ENCODE measurements at places on chromosomes 2 and 18.

GRCh38 chr2:241189856-241190201, 1.4 kb downstream of the ANO7 start:
- DNase-seq = no peak

- DNase-seq = no peak
These were observed 13.7 kb downstream of the VAPA start for GRCh38 chr18:9927392-9928063.

- DNase-seq = peak; percentile 60
These were observed 178.1 kb upstream of the CYP26B1 start for GRCh38 chr2:72325592-72326422.

GRCh38 chr2:70091364-70091763, 4.1 kb downstream of the PCBP1 start:
- DNase-seq = no peak

DNA sequence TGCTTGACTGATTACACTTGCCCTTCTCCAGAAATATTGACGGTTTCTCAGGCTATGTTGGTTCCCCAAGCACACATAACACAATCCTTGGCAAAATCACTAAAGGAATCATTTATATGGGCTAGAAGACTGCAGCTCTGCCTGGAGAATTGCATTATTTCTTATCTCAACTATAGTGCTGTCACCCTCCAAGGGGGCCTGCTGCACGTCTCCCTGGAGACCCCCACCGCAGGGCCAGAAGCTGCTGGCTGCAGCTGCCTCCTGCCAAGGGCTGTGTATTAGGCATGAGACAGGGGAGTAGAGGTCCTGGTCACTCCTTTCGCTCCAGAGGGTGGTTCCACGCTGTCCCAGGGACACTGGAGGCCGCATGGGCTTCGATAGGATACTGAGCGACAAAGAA, 76.6 kb downstream of the LRRC30 start:
- DNase-seq = no peak

GRCh38 chr2:107747964-107748583, 78.6 kb upstream of the RGPD4 start:
- no peak for DNase-seq

DNA sequence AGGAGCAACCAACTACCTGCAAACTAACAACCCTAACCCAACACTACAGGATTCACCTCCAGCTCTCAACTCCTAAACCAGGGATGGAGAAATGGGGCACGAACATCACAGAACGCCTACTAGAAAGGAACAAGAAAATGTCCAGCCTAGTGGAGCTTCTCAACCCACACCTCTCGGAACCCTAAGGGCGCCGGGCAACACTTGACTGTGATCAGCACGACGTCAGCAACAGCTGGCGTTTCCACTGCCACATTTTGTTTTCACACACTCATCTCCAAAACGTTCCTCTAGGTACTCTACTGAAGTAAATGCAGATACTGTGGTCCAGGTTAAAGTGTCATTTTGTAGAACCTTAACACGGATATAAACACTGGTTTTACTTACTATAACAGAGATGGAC, 4.2 kb downstream of the RNASEH1 start:
- DNase-seq = no peak

GRCh38 chr18:5424903-5425664, 118.7 kb downstream of the EPB41L3 start:
- peak; percentile 71 for DNase-seq

GRCh38 chr2:28948160-28948559, 32.9 kb upstream of the TOGARAM2 start:
- DNase-seq = no peak

GRCh38 chr2:45390861-45391260, 220.2 kb downstream of the SRBD1 start:
- DNase-seq = peak; percentile 41

- no peak for DNase-seq
These were observed 62.9 kb downstream of the PDCL3 start for GRCh38 chr2:100625717-100626116.

GRCh38 chr2:102069311-102069974, 73.1 kb upstream of the IL1R1 start:
- no peak for DNase-seq

- no peak for DNase-seq
These were observed 68.5 kb downstream of the NCOA1 start for GRCh38 chr2:24559473-24560113.

DNA sequence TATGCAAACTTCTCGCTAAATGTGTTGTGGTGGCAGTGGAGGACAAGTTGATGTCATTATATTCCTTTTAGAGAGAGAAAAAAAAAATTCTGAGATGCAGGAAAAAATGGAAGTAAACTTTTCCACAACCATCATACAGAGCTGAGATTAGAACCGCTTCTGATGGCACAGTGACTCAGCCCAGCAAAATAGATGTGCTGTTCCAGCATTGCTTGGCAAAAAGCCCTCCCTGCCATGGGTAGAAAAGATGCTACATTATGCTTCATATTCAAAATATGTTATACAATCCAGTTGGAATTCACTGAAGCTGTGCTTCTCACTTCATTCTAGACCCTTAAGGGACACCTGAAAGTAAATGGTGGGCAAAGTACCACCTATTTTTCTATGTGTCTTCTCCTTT, 1047.6 kb upstream of the FANCL start:
- no peak for DNase-seq

- no peak for DNase-seq
These were observed 22.0 kb downstream of the AP1S3 start for GRCh38 chr2:223815186-223815883.

DNA sequence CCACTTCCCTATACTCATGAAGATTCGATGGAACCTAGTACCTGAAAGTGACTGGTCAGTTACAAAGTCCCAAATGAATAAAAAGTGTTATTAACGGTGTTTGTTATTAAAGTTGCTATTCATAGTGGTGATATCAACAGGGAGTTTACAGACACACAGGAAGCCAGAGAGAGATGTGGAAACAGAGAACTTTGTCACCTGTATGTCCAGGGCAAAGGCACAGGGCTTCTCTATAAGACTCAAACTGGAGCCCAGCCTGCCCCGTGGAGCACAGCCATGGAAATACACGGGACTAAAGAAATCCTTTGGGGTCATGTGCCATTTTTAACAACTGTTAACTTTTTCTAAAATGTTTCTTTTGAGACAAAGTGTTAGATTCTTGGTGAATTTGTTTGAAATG, 68.5 kb downstream of the KLF7 start:
- DNase-seq = no peak
